Hematopoietic multipotent progenitor cell treated with erythropoietin and hydrocortisone succinate and interleukin-3 and kit ligand, for 4 days (in vitro differentiated cells): ENCODE measurements at places on chromosomes 2 and 18.

DNA sequence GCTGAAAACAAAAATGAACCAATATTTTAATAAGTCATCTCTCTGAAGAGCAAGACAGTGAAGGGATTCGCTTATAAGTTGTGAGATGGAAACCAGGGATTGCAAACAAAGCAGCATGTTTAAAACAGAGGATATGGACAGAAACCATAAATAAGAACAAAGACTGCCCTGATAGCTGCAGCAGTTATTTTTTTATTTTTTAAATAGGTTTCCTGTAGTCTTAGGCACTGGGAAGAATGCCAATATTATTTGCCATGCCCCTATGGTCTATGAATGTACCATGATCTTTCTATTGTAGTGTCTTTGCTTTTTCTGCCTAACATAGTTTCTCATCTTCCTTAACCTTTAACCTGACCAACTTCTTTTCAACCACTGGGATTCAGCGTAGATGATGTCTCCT, 1334.0 kb upstream of the NRXN1 start:
- DNase-seq: no peak

DNA sequence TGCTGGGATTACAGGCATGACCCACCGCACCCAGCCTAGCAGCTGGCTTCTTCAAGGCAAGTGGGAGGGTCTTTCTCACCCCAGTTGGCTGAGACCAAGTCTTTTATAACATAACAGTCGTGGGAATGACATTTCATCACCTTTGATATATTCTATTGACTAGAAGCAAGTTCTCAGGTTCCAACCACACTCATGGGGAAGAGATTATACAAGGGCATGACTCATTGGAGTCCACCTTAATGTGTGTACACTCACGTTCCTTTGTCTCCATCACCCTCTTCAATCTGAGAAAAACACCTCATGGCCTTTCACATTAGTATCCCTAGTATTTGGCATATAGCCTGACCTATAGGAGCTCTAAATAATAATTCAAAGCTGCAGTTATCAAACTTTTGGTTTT, 2.8 kb upstream of the BBS5 start:
- no peak for DNase-seq

DNA sequence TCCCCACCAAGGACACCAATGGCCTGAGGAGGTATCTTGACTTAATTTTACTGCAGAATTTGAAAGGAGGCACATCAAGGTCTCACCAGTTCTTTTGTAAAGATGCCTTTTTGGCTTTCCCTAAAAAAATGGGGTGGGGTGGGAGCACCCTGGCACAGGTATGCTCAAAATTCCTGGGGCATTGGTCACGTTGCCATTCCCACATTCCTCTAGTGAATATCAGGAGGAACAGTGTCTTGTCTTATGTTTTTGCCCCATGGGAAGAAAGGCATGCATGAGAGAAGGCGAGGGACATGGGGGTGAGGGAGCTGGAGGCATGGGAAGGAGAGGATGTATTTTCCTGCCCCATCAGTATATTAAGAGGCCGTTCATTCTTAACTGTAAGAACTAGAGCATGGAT, 275.3 kb downstream of the CMPK2 start:
- no peak for DNase-seq

DNA sequence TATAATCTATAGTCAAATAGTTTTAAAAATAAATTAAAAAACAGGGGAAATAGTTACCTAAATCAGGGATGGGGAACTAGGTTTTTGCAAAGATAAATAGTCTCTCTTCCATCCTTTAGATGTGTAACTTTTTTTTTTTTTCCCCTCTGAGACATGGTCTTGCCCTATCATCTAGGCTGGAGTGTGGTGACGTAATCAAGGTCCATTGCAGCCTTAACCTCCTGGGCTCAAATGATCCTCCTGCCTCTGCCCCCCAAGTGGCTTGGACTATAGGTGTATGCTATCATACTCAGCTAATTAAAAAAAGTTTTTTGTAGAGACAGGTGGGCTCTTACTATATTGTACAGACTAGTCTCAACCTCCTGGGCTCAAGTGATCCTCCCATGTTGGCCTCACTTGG, 316.5 kb downstream of the CCDC85A start:
- DNase-seq: no peak

DNA sequence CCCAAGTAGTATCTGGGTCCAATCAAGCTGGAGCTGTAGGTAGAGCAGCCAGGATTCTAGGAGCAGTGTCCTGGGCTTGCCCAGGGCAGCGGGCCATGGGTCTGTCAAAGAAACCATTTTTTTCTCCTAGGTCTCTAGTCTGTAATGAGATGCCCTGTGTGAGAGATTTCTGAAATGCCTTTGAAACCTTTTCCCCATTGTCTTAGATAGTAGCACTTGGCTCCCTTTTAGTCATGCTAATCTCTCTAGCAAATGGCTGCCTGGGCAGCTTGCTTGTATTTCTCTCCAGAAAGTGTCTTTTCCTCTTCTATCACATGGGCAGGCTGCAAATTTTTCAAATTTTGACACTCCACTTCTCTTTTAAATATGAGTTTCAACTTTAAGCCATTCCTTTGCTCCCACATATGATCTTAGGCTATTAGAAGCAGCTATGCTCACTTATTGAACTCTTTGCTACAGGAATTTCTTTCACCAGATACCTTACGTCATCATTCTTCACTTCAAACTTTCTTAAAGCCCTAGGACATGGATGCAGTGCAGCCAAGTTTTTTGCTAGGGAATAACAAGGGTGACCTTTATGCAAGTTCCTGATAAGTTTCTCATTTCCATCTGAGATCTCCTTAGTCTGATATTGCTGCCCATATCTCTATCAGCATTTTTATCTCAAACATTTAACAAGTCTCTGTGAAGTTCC, 890.2 kb upstream of the VRK2 start:
- no peak for DNase-seq

DNA sequence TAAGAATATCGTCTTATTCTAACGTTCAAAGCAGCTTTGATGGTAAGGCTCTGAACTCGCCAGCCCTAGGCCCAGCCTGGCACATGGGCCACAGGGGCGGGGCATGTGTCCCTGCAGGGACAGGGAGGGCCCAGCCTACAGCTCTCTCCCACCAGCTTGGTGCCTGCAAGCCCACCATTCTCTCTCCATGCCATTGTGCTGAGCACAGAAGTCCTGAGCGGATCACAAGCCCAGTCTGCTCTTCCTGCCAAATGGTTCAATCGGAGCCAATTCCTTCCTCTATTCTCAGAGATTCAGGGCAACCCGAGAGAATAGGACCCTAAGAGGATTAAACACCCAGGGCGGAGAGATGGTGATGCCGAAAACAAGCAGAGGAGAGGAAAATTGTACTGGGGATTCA, 50.3 kb upstream of the APCDD1 start:
- DNase-seq: no peak
